ENCODE measurements at places on chromosomes 6 and 20.

GRCh38 chr20:57082357-57082945 lies 184.0 kb downstream of the BMP7 start:
- DNase-seq: no peak

GRCh38 chr6:19838442-19839236 lies 1.5 kb downstream of the ID4 start:
- peak; percentile 42 for DNase-seq

GRCh38 chr6:150899231-150899630 lies 33.7 kb downstream of the MTHFD1L start:
- no peak for DNase-seq

GRCh38 chr6:138618168-138618567 lies 118.9 kb upstream of the NHSL1 start:
- DNase-seq: no peak

GRCh38 chr20:63549019-63549418 lies 1.5 kb upstream of the SRMS start:
- no peak for DNase-seq

DNA sequence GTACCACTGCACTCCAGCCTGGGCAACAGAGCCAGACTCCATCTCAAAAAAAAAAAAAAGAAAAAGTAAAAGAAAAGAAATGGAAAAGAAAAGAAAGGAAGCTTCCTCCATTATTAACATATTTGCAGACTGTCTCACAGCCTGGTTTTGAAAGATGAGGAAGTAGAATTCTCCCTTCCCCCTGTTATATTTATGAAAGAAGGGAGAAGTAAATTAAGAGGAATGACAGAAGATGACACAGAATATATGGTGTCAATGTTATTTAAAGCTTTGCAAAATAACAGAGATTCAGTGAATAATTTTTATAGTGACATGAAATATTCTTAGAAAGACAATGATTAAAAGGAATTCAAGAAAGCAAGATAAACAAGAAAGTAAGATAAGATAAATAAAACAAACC lies 83.7 kb upstream of the PRSS16 start:
- no peak for DNase-seq

- no peak for DNase-seq
These were observed 127.9 kb upstream of the TOP1 start for GRCh38 chr20:40900666-40901215.

DNA sequence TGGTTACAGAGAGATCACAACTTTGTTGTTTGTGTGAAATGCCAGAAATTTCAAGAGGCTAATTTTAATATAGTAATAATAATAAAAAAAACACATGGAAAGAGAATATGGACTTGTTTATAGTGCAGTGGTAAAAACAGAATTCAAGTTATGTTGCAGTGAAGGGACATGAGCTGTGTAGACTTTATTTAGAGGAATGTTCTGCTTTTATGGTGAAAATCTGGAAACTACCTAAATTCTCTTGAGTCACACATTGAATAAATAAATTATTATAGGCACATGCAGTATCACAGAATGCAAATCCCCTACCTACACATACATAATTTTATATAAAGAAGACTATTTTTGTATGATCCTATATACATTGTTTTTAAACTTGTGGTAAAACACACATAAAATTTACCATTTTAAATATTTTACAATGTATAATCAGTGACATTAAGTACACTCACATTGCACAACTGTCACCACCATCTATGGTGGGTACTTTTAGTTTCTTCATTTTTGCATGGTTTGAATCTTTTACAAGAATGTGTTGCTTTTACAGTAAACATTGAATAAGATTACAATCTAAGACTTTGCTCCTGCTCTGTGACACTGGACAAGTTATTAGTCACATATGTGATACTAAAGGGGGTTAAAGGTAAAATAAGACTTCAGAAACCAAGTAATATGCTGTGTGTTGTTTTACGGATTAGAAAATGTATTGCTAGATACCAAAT lies 107.4 kb downstream of the B3GAT2 start:
- DNase-seq: peak; percentile 21

- DNase-seq: no peak
These were observed 897 bp upstream of the SEL1L2 start for GRCh38 chr20:13991311-13991710.

DNA sequence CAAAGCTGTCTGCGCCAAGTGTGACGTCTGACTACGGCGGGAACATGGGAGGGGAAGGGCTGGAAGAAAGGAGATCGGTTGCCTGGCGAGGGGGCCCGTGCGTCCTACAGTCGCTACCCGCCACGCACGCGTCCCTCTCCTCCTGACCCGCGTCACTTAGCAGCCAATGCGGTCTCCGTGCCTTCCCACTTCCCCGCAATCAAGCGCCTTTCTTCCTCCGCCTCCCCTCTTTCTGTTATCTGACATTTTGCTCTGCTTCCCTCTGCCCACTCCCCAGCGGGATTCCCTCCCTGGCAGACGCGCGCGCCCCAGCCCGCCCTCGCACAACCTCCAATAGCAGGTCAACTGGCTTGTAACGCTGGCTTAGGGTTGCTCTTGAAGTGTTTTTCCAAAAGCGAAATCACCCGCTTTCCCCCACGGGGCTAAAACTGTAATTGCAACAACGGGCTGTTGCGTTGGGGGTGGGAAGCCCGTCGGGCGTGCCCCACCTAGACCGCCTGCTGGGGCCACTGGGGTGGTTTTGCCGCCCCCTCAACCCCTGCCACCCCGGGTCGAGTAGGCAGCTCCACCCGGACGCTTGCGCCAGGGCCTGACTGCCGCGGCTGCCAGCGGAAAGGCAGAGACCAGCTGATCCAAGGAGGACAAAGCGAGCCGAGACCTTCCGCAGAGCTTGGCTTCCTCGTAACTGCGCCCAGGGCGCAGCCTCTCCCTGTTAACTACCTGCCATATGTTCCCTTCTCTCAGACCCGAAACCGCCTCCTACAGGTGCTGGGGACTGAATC lies 6.2 kb upstream of the SOX4 start:
- DNase-seq: peak; percentile 76

GRCh38 chr20:16228722-16229121 lies 344.5 kb downstream of the KIF16B start:
- no peak for DNase-seq

GRCh38 chr6:160070427-160070826 lies 51.2 kb upstream of the SLC22A1 start:
- no peak for DNase-seq

GRCh38 chr20:3281437-3281836 lies 42.4 kb upstream of the SLC4A11 start:
- no peak for DNase-seq

GRCh38 chr6:52741872-52742271 lies 21.4 kb downstream of the GSTA2 start:
- no peak for DNase-seq

- peak; percentile 49 for DNase-seq
These were observed 46.8 kb upstream of the SLCO4A1 start for GRCh38 chr20:62595491-62595890.

DNA sequence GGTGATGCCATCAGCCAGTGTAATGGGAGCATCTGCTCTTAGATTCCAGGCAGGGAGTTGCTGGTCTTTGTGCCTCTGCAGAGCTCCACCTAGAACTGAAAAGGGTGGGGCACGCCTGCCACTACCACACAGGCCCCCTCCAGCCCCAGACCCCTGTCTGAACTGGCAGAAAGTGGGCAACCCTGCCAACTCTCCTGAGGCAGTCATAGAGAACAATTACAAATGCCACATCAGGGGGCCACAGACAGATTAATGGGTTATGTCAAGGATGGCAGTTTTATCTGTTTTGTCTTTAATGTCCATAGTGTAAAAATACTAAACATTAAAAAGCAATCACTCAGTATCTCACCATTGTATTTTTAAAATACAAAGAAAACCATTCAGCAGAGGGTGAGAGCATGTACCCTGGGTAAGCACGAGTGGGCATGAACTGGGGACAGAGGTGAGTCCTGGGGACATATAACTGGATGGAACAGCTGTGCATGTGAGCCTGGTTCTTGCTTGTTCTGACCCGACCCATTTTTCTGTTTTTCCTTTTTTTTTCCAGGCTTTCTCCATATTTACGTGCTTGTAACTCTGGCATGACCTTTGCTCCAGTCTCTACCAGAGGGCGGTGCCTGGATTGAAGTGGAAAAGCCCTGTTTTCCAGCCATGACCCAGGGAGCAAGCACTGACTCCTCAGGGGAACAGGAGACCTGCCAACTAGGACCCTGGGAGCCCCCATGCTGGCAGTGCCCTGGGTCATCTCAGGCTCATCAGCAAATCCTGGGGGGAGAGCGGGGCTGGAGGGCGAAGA lies 8.2 kb downstream of the TRAF3IP2 start:
- DNase-seq: no peak

DNA sequence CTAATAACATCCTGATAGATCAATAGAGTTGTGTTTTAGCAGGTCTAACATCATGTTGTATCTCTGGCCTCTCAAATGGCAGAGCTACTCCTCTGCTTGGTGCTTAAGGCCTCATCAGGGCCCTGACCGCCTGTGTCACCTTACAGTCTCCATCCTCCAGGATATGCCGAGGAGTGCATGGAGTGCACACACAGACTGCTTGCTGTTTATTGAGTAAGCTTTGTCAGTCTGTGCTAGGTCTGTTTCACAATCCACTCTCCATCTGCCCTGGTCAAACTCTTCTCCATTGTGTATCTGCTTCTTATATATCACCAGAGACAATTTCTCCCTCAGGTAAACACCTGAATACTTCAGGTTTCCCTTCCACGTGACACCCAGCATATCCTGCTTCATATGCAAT lies 136.1 kb downstream of the SLC24A3 start:
- no peak for DNase-seq

DNA sequence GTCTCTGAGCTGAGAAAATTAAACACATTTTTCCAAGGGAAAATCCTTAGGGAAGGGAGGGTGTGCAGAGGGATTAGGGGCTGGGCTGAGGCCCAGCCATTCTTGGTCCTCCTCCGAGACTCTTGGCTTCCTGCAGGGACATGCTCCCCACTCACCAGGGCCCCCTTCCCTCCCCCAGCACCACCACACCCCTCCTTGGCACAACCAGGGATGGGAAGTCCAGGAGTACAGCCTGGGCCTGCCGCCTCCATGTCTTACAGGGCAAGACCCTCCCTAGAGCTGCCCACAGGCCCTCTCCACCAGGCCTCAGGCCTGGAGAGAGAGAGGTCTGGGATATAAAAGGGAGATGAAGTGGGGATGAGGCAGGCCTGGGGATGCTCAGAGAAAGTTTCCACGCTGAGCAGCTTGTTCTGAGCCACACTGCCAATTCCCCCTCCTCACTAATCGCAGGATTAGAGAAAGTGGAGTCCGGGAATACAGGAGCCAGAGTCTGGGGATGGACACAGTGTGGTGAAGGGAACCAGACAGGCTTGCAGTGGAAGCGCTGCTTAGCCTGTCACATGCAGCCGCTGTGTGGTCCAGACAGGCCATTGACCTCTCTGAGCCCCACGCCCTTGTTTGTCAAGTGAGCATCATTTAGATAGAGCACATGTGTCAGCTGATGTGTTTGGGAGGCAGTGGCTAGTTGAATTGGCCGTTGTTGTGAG lies 105.5 kb downstream of the MRPL14 start:
- no peak for DNase-seq

DNA sequence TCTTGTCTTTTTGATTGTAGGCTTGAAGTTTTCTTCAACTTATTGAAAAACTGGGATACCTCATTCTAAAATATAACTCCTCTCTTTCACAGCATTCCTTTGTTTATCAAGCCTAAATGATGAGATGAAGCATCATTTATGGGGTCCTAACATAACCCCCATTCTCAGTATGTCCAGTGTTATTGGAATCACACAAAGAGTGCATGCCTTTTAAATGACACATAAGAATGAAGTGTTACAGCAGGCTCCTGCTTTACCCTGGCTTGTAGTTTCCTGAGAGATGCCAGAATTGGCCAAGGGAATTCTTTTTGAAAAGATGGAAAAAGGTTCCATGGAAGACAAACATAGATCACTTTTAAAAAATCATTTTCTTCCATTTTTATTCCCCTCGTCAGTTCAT lies 502.4 kb downstream of the BCKDHB start:
- peak; percentile 41 for DNase-seq

DNA sequence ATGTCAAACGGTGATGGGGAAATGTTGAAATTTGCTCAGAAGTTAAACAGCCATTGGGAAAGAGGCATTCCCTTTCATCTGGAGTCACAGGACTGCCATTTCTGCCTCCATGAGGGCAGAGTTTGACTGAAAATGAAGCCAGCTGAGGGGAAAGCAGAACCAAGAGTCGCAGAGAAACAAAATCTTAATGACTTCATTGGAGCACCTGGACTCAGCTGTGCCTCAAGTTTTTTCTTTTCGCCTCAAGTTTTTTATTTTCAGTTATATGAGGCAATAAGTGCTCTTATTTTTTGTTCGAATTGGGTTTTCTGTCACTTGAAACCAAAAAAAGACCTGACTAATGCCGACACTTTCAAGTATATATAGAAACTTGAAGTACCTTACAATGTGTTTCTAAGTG lies 161.3 kb downstream of the PKHD1 start:
- DNase-seq: no peak

DNA sequence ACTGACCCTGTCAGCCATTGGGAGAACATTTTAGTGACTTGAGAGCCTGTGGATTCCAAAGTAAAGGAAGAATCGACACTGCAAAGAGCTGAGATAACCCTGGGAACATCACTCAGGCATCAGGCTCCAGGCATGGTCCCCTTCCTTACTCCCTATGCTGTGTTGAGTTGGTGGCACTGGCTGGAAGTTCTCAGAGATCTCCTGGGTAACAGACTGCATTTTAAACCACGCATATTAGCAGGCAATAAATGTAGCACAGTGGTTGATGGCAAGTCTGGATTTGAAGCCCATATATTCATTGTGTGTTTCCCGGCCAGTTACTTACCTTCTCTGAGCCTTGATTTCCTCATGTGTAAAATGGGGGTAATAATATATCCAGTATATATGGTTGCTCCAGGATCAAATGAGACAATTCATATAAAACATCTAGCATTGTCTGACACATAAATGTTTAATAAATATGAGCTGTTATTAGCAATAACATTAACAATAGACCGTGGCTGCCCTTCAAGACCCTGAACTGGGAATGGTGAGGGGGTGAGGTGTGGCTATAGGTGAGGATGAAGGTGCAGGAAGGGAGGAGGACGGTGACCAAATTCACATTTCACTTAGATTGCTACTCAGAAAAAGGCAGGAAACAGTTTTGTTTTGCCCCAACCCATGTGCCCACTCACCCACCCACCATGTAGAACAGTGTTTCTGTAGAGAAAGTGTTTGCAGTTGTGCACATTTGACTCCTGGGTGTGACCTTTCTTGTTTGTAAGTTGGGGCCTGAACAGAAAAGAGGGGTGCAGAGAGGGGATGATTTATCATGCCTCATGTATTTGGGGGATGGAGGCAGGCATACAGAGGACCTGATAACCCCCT lies 2.1 kb downstream of the PLCG1 start:
- DNase-seq: no peak

DNA sequence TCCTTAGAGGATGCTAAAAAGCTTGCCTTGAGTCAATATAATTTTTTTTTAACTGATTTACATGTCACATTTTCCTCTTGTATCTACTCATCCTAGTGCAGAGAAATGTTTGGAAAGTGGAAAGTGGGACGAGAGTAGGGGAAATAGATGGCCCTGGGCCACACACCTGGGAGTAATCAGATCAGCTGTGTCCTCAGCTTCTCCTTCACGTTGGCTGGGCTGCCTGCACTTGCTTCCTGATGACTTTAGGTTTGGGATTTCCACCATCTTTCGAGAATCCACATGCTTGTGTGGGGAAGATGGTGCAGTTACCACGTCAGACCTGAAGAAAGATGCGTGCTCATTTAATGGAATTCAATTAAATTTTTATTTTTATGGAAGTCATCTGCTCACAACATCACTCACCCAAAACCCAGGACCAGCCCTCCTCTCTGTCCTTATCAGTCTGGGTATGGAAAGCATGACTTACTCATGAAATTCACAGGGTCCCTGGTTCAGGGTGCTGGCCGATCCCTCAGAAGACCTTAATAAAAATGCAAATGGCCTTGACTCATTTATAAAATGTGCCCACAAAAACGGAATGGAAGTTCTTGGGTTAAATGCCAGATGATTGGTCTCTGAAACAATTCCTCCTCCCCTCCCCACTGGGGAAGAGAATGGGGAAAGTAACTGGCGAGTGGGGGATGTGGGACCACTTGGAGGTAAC lies 74.5 kb upstream of the TIAM2 start:
- DNase-seq: no peak

Data from fibroblast of pulmonary artery (primary cell).